ENCODE measurements at places on chromosomes 7 and 10. TPM values are rescaled to one million over a fixed set of nuclear protein-coding genes. Genes with fewer than 3 reads are reported as not detected.

SPACDR gene
- total RNA-seq = not detected

ASB10 gene
- total RNA-seq = not detected

NPSR1 gene
- not detected for total RNA-seq

DNA sequence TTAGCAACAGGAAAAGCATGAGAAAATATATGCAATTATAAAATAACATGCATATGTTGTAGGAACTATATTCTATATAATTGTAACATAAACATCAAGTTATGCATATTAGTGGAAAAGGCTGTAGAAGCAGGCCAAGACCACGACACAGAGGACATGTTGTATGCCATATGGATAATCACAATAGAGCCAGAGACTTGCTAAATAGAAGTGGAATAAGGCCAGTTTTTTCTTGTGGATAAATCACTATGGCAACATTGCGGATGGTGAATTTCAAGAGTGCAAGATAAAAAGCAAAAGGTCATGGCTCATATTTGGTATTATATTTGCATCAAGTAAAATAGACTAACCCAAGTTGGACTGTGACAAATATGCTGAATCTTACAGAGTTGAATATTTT is 93.0 kb downstream of the PCDH15 start:
- no peak overlapping the region for H3K4me3 ChIP-seq
- no peak overlapping the region for H3K27ac ChIP-seq
- DNase-seq = no peak
- H3K27me3 ChIP-seq = no peaks in the 10 kb centered on the region

DNA sequence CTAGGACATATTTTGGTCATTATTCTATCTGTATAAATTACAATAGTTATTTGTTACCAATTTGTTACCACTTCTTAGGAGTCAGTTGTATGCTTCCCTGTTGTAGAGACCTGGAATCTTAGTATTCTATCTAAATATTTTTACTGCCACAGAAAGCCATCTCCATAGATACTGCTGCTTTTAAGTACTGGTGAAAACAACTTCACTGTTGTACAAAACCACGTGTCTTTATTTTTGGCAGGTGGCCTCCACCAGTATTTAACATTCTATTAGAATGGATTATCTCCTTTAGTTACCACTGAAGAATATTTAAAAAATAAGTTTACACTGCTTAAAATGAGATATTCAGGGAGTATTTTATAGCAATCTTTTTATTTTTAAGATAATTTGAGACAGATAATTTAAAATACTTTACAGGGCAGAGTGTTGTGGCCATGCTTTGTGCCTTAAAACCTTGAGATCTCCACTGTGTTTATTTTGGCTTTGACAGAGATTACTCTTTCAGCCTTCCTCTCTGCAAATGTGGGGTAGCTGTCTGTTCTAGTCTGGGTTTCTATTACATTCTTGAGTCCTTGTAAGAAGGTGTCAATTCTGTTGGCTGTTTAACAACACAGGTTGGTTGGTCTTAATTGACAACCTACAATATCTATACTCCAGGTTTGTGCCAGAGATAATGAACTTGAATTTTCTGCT is 185.6 kb downstream of the LRRC4 start:
- no peaks in the 10 kb centered on the region for H3K36me3 ChIP-seq
- no peak for DNase-seq
- no peaks in the 10 kb centered on the region for H3K27me3 ChIP-seq
- no peak overlapping the region for H3K4me3 ChIP-seq

DNA sequence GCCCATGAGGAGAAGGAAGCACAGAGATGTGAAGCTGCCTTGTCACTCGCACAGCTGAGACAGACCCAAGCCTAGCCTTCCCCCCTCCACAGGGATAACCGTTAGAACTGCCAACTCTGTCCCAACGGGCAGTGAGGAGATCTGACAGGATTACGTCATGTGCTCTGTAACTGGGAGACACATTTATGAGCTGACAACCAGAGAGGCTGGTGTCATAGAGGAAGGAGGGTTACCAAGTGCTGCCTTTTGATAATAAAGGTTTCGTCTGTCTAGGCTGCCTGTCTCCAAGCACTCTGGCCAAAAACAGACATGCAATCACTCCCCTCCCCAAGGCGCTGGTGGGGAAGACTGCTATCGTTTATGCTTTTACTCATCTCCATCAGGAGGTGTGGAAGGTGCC is 165.9 kb downstream of the PLXNA4 start:
- H3K27me3 ChIP-seq = no peaks in the 10 kb centered on the region
- H3K4me1 ChIP-seq = peaks cover 29% of the 10 kb centered on the region
- H3K4me3 ChIP-seq = no peak overlapping the region
- H3K36me3 ChIP-seq = no peaks in the 10 kb centered on the region

- H3K4me3 ChIP-seq = no peak overlapping the region
- H3K27ac ChIP-seq = no peak overlapping the region
- no peak for DNase-seq
- H3K27me3 ChIP-seq = no peaks in the 10 kb centered on the region
- no peaks in the 10 kb centered on the region for H3K36me3 ChIP-seq
- H3K4me1 ChIP-seq = no peaks in the 10 kb centered on the region
These were observed 26.9 kb upstream of the ABCA13 start for GRCh38 chr7:48144291-48144768.

DNA sequence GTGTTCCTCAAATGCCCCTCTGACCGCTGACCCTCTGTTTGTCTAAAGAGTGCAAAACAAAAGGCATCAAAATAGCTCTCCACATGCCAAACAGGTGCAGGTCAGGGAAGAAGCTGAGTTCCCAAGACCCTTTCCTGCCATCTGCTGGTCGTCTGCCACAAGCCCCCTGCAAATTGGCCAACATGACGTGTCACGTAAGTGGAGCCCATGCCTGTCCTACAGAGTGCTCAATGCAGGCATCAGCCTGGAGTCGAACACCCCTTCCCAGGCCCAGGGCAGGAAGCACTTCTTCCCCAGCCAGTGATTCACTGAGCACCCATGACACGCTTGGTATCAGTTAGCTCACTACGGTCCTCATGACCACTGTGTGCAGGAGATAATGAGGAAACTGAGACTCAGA is 14.1 kb downstream of the TMEM72 start:
- no peaks in the 10 kb centered on the region for H3K4me1 ChIP-seq
- no peaks in the 10 kb centered on the region for H3K27me3 ChIP-seq
- H3K36me3 ChIP-seq = no peaks in the 10 kb centered on the region
- peak; percentile 51 for DNase-seq

- no peak for DNase-seq
- H3K27me3 ChIP-seq = no peaks in the 10 kb centered on the region
- H3K27ac ChIP-seq = no peak overlapping the region
- H3K36me3 ChIP-seq = no peaks in the 10 kb centered on the region
- H3K4me3 ChIP-seq = no peak overlapping the region
These were observed 237.0 kb downstream of the WDR37 start for GRCh38 chr10:1293157-1293556.

DNA sequence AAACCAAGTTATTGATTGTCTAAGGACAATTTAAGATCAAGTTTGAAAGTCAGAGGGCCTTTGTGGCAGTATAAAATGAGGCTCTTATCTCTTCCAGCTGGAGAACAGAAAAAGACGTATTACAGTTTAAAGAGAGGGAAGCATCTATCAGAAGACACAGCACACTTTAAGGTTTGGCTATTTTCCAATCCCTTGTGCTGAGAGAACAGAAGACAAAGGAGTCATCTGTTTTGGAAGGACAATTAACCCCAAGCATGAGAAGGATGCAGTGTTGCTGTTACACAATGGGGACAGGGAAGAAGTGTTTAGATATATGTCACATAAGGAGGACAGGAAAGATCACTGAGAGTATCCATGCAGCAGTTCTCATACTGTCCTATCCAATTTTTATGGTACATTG is 1224.2 kb upstream of the SORCS1 start:
- no peak overlapping the region for H3K4me3 ChIP-seq
- H3K36me3 ChIP-seq = no peaks in the 10 kb centered on the region
- no peaks in the 10 kb centered on the region for H3K27me3 ChIP-seq
- no peaks in the 10 kb centered on the region for H3K4me1 ChIP-seq

DNA sequence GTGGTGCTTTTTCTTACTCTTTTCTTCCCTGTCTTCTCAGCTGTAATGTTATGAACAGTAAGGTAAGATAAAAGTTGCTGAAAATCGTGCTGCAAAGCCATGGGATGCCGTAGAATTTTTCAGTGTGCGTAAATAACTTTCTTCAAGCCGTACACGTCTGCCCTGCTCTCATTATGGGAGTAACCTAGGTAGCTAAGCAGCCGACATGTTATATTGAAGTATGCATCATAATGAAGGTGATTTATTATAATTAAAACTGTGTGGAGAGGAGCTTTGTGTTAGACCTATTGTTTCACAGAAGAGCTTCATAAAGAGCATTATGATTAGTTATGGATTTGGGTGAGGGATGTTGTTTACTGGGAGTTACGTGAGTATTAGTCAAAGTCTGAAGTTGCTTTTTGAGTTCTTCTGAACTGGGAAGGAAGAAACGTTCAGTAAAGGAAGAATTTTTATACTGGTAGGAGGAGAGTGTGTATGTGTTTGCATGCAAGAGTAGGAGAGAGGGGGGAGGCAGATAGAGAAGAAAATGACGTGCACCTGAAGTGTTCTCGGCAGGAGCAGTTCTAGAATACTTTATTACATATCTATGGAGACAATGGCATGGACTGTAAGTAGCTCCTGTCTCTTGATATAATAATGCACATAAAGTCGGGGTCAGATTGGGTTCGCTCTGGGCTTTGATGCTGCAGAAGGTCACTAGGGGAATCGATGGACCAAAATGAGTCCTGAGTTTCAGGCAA is 56.3 kb downstream of the POU6F2 start:
- no peak for DNase-seq
- H3K4me1 ChIP-seq = no peaks in the 10 kb centered on the region
- no peaks in the 10 kb centered on the region for H3K36me3 ChIP-seq
- no peak overlapping the region for H3K4me3 ChIP-seq
- H3K27ac ChIP-seq = no peak overlapping the region
- H3K27me3 ChIP-seq = no peaks in the 10 kb centered on the region

- H3K27me3 ChIP-seq = no peaks in the 10 kb centered on the region
- DNase-seq = no peak
- no peak overlapping the region for H3K27ac ChIP-seq
- no peaks in the 10 kb centered on the region for H3K4me1 ChIP-seq
These were observed 94.6 kb upstream of the FAM180A start for GRCh38 chr7:135843214-135843613.

GRCh38 chr7:128150223-128150865 is 90.7 kb upstream of the LEP start:
- H3K27me3 ChIP-seq = no peaks in the 10 kb centered on the region
- H3K27ac ChIP-seq = no peak overlapping the region
- H3K4me3 ChIP-seq = no peak overlapping the region
- no peak for DNase-seq
- H3K4me1 ChIP-seq = no peaks in the 10 kb centered on the region
- H3K36me3 ChIP-seq = no peaks in the 10 kb centered on the region

GRCh38 chr10:46305079-46305818 is 18.5 kb downstream of the ANTXRL start:
- H3K4me1 ChIP-seq = no peaks in the 10 kb centered on the region
- H3K4me3 ChIP-seq = no peak overlapping the region
- no peak overlapping the region for H3K27ac ChIP-seq
- no peak for DNase-seq
- H3K27me3 ChIP-seq = no peaks in the 10 kb centered on the region
- H3K36me3 ChIP-seq = no peaks in the 10 kb centered on the region

DNA sequence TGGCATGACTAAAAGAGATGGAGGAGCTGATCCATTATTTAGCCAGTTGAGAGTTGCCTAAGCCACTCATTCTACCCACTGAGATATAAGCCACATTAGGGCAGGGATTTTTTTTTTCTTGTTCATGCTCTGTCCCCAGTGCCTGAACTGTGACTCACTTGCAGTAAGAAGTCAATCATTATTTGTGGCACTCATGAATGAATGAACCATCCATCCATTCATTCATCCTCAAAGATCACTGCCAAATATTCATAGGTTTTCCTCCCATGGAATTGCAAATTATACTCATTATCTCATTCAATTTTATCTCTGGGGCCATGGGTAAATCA is 22.8 kb upstream of the ARID5B start:
- no peak overlapping the region for H3K4me3 ChIP-seq
- H3K36me3 ChIP-seq = no peaks in the 10 kb centered on the region
- no peak overlapping the region for H3K27ac ChIP-seq
- H3K27me3 ChIP-seq = no peaks in the 10 kb centered on the region
- no peak for DNase-seq

DNA sequence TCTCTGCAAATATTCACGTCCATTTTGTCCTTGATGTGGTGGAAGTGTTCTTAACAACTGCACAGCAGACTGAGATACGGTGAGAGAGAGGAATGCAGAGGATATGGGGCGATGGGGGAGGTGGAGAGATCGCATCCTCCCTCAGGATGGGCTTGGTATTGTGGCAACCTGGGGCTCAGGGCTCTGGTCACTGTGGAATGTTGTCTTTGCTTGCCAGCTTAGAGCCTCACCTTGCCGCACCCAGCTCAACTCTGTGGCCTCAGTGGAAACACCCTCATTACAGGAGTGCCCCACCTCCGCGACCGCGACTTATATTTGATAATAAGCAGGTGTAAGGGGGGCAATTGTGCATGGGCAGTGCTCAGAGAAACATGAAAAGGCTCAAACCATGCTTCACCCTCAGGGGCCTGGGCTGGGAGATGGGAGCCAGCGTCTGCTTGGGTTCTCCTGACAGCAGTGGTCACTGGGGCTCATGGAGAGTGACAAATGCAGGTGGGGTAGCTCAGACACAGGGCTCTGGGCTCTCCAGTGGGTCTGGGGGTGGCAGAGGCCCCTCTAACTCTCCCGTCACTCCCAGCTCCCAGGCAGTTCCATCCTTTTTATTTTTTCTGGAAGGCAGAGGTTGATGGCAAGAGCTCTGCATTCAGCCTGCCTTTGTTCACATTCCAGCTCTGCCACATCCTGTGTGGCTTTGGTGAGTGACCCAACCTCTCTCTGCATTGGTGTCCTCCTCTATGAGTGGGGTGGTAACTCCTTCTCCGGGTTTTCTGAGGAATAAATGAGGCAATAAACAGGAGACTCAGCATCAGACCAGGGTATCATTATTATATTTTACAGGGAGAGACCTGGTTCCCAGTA is 43.1 kb upstream of the EMX2 start:
- no peak overlapping the region for H3K27ac ChIP-seq
- no peaks in the 10 kb centered on the region for H3K27me3 ChIP-seq

DNA sequence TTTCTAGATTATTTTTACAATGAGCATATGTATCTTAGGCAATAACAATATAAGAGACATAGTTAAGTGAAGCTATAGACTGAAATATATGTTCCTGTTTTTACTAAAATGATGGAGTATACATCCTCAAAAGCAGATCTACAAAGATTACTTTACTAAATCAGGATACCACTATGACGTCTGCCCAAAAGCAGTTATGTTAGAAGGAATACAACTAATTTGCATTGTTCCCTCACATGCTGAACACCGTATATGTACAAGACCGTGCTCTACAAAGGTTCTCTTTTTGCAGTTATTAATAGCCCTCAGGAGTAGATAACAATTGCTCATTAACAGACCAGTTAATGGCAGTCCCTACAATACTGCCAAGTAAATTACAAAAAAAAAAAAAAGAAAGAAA is 137.5 kb downstream of the CD36 start:
- no peaks in the 10 kb centered on the region for H3K4me1 ChIP-seq
- no peak overlapping the region for H3K4me3 ChIP-seq
- no peaks in the 10 kb centered on the region for H3K27me3 ChIP-seq
- H3K27ac ChIP-seq = no peak overlapping the region
- H3K36me3 ChIP-seq = no peaks in the 10 kb centered on the region
- no peak for DNase-seq

- H3K4me1 ChIP-seq = no peaks in the 10 kb centered on the region
- H3K4me3 ChIP-seq = no peak overlapping the region
- H3K27me3 ChIP-seq = no peaks in the 10 kb centered on the region
- DNase-seq = no peak
- no peaks in the 10 kb centered on the region for H3K36me3 ChIP-seq
- no peak overlapping the region for H3K27ac ChIP-seq
These were observed 337.0 kb upstream of the PRKCQ start for GRCh38 chr10:6917125-6917524.
